ENCODE measurements at places on chromosomes 16 and 17.

DNA sequence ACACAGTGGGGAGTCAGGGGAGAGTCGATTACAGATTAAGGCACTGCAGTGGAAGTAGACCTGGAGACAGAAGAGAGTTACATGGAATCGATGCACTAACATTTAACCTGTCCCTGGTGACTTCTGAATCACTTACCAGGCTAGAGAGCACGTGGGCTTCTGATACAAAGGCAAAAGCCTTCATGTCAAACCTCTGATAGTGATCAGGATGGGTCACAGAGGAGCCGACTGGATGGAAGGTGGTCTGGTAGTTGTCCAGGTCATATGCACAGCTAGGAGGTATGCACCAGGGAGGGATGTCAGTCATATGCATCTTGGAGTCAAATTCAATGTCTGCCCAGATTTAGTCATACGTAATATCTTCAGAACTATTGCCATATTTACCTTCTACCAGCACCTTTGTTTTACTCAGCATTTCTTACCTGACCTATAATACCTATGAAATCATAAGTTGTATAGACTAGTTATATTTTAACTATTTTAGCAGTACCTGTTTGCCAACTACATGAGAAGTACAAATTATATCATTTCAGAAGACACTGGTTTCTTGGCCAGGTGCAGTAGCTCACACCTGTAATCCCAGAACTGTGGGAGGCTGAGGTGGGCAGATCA is 11.7 kb downstream of the ZP2 start:
- DNase-seq = no peak

- no peak for DNase-seq
Observed at GRCh38 chr17:58932956-58933355, 173.7 kb downstream of the TRIM37 start.

DNA sequence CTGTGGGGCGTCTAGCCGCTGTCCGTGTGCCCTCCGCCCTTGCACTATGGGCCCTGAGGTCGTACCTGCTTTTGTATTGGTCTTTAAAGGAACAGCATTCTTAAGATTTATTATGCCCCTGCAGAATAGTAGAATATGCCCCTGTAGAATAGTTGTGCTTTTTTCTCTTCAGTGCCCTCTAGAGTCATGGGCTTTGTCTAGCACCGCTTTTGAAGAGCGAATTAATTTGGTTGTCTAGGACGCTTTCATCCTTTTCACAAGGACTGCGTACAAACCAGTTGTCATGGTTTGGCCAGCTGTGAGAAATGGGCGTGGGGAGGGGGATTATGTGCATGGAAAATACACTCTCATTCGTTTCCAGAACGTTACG is 621 bp downstream of the CEP95 start:
- DNase-seq = no peak

DNA sequence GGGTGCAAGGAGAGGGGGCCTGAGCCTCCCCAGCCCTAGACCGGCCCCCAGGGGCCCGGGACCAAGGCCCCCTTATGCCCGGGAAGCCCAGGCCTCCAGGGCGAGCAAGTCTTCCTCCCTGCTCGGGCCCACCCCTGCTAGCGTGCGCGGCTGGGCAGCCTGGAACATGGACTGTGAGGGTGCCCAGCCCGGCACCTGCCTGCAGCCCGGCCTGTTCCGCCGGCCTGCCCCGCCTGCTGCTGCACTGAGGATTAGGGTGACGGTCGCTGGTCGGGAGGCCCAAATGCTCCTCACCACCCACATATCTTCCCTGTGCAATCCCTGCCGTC is 6.0 kb downstream of the HS3ST6 start:
- DNase-seq = no peak

GRCh38 chr16:24139282-24139681 is 116.9 kb upstream of the CACNG3 start:
- no peak for DNase-seq

All from cortex of kidney (tissue), 1 donor.